ENCODE measurements at places on chromosomes 16 and 17.

DNA sequence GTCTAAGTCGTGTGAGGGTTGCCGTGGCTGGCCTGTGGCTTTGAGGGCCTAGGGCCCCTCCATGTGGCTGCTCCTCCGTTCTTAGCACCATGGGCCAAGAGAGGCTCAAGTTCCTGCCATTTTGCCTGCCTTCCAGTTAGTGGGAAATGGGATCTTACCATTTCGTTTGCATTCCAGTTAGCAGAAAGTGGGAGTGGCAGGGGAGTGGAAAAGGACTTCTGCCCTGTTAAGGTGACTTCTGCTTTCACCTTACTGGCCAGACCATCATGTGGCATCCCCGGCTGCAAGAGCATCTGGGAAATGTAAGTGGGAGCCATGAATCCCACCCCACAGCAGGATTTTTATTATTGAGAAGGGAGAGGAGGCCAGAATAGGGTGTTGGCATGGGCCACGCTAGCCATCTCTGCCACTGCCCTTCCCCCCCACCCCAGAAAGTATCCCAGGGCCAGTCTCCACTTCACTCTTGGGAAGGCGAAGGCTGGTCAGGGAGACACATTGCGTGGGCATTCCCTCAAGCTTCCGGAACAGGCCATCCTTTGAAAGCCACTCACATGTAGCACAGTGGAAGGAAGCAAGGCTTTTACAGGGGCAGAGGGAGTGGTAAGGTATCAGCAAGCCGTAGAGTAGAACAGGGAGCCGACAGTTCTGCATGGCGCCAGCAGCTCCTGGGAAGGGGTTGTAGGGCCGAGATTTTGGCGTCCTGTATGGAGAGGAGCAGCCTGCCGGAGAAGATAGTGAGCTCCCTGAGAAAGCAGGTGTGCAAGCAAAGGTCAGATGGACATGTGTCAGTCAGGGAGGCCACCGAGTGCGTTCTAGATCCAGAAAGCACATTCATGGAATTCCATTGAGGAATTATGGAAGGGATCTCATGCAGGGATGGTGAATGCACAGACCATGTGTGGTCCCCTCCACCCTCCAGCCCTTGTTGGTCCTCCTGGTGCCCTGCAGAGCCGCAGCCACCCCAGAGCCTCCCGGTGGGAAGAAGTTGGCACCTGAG lies 33.4 kb downstream of the CMIP start:
- no peak for DNase-seq

DNA sequence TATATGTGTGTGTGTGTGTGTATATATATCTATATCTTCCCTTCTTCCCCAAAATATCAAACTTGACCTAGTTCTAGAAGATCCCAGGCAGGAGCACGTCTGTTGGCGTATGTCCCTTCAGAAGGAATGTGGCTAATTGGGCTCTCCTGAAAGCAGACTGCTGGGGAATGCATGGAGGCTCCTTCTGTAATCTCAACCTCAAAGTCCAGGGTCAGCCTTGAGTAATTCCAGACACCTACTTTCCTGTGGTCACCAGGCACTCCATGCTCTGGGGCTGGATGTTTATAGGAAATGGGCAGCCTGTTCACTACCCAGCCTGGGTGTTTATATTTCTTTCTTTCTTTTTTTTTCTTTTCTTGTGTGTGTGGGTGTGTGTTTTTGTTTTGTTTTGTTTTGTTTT lies 13.4 kb downstream of the BCO1 start:
- DNase-seq = no peak

- no peak for DNase-seq
Measured at GRCh38 chr16:24156777-24157176, 99.4 kb upstream of the CACNG3 start.

GRCh38 chr17:62671553-62671952 lies 44.1 kb downstream of the MRC2 start:
- DNase-seq = no peak

DNA sequence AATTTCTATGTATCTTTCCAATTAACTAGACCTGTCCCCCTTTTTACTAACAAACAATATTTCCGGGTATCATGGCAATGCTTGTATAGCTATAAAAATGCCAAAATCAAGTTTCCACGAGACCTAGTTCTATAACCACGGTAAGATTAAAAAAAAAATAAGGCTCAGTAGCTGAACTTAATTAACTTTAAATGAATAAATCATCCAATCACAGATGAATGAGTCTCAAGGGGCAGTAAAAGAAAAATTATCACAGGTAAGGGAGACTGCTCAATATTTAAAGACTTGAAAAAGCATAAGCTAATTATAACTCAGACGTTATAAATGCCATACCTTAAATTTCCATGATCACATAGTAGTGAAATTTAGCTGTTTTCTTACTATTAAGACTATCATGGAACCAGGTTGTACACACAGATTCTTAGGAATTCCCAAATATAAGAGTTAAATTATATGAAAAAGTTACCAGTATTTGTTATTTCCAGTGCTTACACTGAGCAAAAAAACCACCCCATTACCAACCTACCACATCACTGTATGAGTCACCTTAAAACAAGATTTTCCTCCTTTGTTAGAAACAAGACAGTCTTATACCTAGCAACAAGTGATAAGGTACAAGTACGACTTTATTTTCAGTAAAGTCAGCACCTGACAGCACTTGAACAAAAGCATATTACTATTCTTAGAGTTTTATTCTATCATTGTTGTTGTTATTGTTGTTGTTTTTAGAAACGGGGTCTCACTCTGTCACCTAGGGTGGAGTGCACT lies 20.6 kb downstream of the SSH2 start:
- DNase-seq = no peak

DNA sequence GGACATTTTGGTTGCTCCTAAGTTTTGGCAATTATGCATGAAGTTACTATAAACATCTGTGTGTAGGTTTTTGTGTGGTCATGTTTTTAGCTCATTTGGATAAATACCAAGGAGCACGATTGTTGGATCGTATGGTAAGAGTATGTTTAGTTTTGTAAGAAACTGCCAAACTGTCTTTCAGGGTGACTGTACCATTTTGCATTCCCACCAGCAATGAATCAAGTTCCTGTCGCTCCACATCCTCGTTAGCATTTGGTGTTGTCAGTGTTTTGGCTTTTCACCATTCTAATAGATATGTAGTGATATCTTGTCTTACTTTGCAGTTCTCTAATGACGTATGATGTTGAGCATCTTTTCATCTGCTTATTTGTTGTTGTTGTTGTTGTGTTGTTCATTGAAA lies 20.2 kb downstream of the TENT4B start:
- DNase-seq = no peak

- DNase-seq = no peak
Measured at GRCh38 chr17:21388066-21388465, 11.9 kb downstream of the KCNJ12 start.

GRCh38 chr16:52805559-52806168 lies 247.0 kb downstream of the CHD9NB start:
- DNase-seq = no peak

GRCh38 chr16:54525104-54525503 lies 238.5 kb upstream of the IRX3 start:
- no peak for DNase-seq

GRCh38 chr16:48244863-48245195 lies 729 bp downstream of the LONP2 start:
- DNase-seq = no peak

DNA sequence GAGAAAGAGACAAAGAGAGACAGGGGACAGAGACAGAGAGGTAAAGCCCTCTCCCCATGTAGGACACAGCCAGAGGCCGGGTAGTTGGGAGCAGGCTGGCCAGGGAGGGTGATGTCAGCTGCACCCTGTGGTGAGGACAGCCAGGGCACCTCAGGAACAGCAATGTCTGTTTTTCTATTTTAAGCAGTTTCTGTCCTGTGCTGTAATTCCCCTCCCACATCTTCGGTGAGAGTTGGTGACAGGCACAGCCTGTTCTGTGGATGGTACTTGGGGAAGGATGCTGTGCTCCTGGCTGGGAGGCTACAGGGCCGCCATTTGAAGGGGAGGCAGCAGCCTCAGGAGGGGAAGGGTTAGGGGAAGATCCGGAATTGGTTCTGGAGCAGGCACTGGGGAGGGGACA lies 163.5 kb downstream of the SDK2 start:
- DNase-seq = no peak

- DNase-seq = no peak
Measured at GRCh38 chr17:6823011-6823442, 8.5 kb downstream of the TEKT1 start.

DNA sequence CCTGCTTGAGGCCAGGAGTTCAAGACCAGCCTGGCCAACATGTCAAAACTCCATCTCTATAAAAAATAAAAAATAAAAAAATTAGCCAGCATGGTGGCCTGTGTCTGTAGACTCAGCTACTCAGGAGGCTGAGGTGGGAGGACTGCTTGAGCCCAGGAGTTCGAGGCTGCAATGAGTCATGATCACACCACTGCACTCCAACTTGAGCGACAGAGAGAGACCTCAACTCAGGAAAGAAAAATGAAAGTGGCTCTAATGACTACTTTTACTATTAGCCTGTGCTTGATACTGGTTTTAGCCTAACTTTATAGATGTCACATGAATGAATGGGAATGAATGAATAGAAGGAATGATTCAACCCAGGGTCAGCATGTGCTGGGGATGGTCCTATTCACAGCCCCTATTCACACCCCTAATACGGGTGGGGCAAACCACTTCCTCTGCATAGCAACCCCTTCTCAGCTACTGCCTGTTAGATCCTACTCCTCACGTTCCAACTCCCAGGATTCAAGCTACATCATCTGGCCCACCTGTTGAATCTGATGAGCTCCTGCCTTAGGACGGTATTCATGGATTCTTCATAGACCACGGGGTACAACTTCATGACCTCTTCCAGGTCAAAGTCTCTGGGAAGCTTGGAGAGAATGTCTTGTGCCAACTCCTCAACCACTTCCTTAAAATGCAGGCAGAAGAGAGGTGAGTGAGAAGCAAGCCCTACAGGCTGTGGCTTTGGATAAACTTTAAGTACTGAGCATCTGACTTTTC lies 40.5 kb downstream of the LYRM1 start:
- DNase-seq = peak; percentile 7

DNA sequence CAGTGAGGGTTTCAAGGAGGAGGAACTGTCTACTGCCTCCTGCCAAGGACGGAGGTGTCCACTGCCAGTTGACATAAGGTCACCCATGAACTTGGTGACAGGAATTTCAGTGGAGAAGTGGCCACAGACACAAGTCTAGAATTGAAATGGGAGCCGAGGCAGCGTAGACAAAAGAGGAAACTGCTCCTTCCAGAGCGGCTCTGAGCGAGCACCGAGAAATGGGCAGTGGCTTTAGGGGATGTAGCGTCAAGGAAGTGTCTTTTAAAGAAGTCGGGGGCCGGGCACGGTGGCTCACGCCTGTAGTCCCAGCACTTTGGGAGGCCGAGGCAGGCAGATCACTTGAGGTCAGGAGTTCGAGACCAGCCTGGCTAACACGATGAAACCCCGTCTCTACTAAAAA lies 3.1 kb upstream of the SERPINF1 start:
- no peak for DNase-seq

- DNase-seq = no peak
Measured at GRCh38 chr16:80019395-80019794, 418.9 kb upstream of the MAF start.

- DNase-seq = no peak
Measured at GRCh38 chr16:51313198-51313597, 162.1 kb upstream of the SALL1 start.

DNA sequence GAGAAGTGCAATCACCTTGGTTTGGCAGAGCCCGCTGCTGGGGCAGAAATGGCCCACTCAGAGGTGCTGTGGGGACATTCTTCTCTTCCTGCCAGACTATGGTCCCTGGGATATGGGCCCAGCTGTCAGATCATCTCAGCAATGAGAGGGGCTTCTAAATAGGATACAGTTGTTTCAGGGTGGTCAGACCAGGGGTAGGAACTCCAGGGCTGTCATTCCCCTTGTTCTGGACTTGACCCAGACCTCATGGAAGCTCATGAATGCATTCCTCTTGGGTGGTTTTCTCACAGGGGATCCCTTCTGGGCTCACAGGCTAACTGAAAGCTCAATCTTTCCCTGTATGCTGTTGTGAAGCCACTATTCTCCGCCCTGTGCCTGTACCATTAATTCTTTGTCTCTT lies 347.2 kb downstream of the SLC39A11 start:
- no peak for DNase-seq

DNA sequence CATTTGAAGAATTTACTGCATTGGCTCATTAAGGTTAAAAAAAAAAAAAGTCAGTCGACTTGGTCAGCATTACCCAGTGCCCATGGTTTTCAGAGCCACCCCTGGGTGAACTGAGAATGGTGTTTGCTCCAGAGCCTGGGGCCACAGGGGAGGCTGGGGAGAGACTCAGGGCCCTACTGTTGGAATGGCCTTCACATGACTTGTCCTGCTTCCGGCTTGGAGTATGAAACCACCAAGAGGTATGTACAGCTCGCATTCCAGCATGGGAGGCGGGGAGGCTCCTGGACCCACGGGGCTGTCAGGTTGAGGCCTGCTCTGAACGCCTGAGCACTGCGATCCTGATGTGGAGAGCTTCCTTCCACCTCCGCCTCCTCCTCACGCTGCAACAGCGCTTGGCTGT lies 36.8 kb downstream of the MSI2 start:
- no peak for DNase-seq

- no peak for DNase-seq
Measured at GRCh38 chr17:34437188-34437587, 74.2 kb upstream of the CCL1 start.

DNA sequence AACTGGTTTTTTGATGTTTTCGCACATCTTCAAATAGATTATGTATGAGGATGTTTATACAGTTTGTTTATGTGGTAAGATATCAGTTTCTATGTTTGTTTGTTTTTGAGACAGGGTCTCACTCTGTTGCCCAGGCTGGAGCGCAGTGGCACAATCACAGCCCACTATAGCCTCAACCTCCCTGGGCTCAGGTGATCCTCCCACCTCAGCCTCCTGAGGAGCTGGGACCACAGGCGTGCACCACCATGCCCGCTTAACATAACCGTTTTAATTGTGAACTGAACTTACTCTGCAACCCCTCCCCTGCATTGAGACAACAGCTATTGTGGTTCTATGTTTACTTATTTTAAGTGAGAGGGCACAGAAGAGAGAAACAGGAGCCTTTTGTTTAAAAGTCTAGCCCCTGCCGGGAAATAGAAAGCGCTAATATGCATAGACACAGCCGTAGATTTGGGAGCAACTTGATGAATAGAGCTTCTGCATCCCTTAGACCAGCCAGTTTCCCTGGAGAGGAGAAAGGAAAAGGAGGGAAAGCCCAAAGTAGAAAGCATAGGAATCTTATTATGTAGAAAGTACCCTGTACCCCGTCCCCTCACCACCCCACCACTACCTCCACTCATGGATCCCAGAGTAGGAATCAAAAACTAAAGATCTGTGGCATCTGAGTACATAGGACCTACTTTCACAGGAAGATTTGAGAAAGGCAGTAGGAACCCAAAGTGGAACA lies 19.6 kb upstream of the APPBP2 start:
- DNase-seq = no peak

DNA sequence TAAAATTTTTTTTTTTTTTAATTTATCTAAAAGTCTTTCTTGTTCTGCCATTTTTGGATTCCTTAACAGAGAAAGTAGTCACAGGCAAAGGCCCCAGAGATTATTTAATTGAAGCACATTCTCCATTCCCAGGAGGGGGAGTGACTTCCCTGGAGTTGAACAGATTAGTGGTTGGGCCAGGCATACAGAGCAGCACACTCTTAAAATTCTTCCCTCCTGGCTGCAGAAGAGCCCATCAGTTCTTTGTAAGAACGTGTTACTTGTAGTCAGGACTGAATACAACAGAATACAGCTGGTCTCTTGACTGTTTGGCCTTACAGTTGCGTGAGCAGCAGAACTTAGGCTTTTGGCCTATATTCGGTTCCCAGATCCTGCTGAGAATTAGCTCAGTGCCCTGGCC lies 1.8 kb downstream of the ALKBH5 start:
- no peak for DNase-seq

GRCh38 chr16:12637002-12637401 lies 166.7 kb downstream of the CPPED1 start:
- DNase-seq = no peak
